ENCODE measurements at places on chromosomes 2 and 18. TPM values are rescaled to one million over a fixed set of nuclear protein-coding genes. Genes with fewer than 3 reads are reported as not detected.

The TGFA gene
- polyA plus RNA-seq, result 1.4 TPM

The PLEK gene
- polyA plus RNA-seq, result 22.1 TPM

The TMEM247 gene
- polyA plus RNA-seq, result not detected

The ACOXL gene
- polyA plus RNA-seq, result not detected

The NYAP2 gene
- polyA plus RNA-seq, result 0.10 TPM

The SLC9A2 gene
- polyA plus RNA-seq, result not detected

The MDH1B gene
- polyA plus RNA-seq, result 1.5 TPM

The KIAA2012 gene
- 0.10 TPM for polyA plus RNA-seq

The GALNT14 gene
- polyA plus RNA-seq, result 0.28 TPM

The CBLN2 gene
- not detected for polyA plus RNA-seq

The CAPN14 gene
- 0.05 TPM for polyA plus RNA-seq

The PIKFYVE gene
- 6.9 TPM for polyA plus RNA-seq
